ENCODE measurements at places on chromosomes 4 and X.

GRCh38 chrX:47597222-47597621, 15.0 kb downstream of the TIMP1 start:
- no peak for DNase-seq

- no peak for DNase-seq
Measured at GRCh38 chr4:63528256-63528991, 880.8 kb downstream of the TECRL start.

DNA sequence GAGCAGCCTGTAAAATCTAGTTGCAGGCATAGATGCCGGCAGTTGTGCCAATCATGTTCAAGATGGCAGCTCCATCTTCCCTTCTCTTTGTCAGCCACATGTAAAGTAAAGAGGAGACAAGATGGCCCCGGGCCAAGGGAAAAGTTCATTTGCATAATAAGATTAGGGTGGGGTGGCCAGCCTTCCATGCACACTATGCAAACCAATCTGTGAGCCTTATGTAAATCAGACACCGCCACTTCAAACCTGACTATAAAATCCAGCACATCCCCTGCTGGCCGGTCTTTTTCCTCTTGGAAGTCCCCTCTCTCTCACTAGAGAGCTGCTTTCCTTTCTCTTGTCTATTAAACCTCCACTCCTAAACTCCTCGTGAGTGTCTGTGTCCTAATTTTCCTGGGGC, 78.9 kb upstream of the CBR4 start:
- no peak for DNase-seq

DNA sequence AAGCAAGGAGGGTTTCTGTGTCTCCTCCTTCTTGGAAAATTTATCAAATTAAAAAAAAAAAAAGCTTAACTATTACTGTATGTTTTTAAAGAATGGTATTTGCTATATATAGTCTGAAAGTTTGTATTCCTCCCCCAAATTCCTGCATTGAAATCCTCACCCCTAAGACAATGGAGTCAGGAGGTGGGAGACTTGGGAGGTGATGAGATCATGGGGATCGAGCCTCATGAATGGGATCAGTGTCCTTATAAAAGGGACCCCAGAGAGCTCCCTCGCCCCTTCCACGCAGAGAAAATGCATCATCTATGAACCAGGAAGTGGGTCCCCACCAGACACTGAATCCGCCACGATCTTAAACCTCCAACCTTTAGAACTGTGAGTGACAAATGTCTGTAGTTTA, 50.1 kb downstream of the DHRSX start:
- no peak for DNase-seq

GRCh38 chrX:109733613-109734083, 591 bp upstream of the ACSL4 start:
- DNase-seq: no peak

Data from AG09309 (cell line).